ENCODE measurements at places on chromosomes 5 and 9. TPM values are rescaled to one million over a fixed set of nuclear protein-coding genes. Genes with fewer than 3 reads are reported as not detected.
A peak's percentile ranks its signal among the peaks of the same experiment; 100 is the strongest.

DNA sequence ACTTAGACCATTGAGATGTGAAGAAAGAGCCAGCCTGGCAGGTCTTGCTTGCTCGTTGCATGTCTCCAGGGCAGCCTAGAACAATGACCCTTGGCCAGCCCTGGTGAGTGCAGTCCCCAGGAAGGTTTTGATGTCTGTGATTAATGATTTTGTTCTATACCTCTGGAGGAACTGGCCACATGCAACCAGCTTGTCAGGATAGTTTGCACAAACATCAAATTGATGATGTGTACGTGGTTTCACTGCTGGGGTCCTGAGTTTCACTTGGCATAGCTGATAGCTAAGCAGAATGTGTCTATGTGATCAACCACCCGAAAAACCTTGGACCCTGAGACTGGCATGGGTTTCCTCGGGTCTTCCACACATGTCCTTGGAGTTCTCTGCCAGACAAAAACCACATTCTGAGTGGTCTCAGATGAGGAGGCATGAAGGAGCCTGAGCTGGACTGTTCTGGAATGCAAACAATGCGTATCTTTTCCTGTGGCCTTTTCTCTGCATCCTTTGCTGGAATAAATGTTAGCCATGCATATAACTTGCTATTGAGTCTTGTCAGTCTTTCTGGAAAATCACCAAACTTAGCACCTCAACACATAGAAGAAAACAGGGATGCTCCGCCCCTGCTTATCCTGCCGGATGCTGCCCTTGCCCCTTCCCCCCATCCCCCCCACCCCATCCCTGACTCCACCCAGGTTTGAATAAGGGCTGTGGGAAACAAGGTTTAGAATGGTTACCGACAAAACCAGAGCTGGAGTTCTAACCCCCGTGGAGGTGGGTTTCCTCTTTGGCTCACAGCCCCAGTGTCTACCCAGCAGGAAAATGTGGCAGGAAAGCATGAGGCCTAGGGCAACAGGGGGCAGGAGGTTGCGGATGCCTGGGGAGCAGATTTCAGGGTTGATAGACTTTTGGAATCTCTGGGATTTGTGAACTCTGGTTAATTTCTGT is 50.1 kb upstream of the ANKRD33B start:
- no peak for DNase-seq

The TNC gene
- not detected for polyA plus RNA-seq

The WDR31 gene
- polyA plus RNA-seq, result 0.36 TPM

- no peak for DNase-seq
Observed at GRCh38 chr5:141437221-141437620, 6.9 kb downstream of the PCDHGA12 start.

- no peak for DNase-seq
Observed at GRCh38 chr9:74487395-74487794, 9.7 kb upstream of the RORB start.

GRCh38 chr5:137264041-137264440 is 235.1 kb downstream of the SPOCK1 start:
- no peak for DNase-seq

GRCh38 chr5:60638300-60638699 is 61.7 kb downstream of the DEPDC1B start:
- no peak for DNase-seq

The NUTM2G gene
- not detected for polyA plus RNA-seq

The GRIN3A gene
- not detected for polyA plus RNA-seq

The SLC46A2 gene
- 0.18 TPM for polyA plus RNA-seq

DNA sequence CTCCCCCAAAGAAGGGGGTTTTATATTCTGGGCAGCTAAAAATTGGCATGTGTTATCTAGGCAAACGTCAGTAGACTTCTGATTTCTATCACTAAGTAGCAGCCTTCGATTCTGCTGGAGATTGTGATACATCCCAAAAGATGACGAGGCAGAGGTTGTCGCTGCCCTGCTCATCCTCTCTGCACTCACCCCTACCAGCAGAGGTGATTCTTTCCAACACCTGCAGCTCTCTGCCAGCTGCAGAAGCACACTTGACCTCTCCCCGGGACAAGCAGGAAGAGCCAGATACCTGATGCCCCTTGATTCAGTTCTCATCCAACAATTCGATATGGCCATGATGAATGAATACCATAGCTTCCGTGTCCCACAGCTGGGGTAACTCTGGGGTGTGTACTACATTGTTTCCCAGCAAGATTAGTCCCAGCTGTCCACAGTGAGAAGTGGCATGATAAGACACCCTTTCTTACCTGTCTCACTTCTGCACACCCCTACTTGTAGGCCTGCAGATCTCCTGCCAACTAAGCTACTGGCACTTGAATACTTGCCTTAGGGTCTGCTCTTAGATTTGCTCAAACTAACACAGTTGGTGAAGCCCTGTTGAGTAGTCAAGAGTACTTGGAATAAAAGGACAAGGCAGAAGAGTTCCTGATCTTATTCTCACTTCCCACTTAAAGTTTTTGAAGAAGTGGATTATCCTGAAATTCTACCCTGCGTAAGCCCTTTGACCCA is 37.6 kb upstream of the SMAD5 start:
- no peak for DNase-seq

The TEK gene
- not detected for polyA plus RNA-seq

DNA sequence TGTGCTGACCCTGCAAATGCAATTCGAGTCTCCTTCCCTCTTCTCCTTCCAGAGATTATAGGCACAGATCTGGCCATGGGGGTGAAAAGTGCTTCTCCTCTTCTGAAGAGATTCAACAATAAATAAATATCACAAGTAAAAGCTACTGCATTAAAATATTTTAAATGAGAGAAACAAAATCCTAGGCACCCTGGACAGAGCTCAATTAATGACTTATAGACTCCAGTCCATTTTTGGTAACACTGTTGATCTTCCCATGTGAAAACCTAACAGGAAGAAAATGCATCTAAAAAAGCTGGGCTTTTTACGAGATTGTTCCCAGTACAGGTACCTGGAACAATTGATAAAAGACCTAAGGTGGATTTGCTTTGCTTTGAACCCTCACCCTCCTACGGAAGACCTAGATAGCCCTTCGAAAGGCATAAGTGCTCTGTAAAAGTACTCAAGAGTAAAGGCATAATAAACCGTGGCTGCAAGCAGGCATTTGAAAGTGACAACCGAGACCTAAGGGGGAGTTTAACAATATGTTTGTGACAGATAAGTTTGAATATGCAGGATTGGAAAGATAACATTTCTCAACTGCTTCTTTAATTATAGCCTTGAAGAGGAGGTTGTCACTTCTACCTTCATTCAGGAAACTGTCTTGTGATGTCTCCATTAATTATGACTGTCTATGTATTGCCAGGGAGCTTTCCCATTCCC is 29.4 kb upstream of the MED10 start:
- no peak for DNase-seq

The CDX1 gene
- polyA plus RNA-seq, result not detected

The DOCK2 gene
- polyA plus RNA-seq, result 112 TPM

DNA sequence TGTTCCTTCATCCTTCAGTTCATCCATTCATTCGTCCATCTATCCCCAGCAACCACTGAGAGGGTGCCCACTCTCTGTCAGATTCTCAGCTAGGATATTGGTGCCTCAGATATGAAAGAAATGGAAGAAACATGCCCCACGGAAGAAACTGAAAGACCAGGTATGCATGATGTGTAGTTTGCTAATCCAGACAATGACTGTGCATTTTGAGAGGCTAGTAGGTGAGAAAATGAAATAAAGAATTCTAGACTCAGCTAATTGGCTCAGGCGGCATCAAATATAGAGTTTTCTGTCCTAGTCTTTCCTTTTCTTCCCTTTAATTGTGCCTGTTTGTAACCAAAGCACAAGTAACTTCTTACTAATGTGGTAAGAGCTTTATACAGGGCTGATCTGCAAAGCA is 104.7 kb downstream of the PDZD2 start:
- DNase-seq, result no peak

DNA sequence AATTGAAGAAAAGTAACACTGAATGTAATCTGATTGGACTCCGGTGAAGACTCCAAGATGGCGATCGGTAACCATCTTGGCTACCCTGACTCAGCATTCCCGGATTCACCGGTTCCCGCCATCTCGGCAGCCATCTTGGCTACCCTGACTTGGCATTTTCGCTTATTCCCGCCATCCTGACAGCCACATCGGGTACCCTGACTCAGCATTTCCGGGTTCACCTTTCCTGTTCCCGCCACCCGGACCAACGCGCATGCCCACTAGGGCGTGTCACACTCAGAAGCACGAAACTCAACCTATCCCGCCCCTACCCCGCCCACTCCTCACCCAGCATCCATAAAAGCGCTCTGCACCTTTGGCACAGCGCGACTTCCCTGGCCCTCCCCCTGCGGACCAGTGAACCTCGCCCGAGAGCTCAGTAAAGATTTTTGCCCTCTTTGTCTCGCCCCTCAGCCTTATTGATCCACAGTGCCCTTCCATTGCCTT is 17.2 kb downstream of the SPTLC1 start:
- DNase-seq, result peak; percentile 47

The ADGRV1 gene
- polyA plus RNA-seq, result 0.07 TPM
